ENCODE measurements at places on chromosomes 5 and 9.

- H3K27me3 ChIP-seq = peaks cover 21% of the 10 kb centered on the region
- H3K4me1 ChIP-seq = no peaks in the 10 kb centered on the region
- DNase-seq = no peak
- no peaks in the 10 kb centered on the region for H3K36me3 ChIP-seq
- no peak overlapping the region for H3K4me3 ChIP-seq
Measured at GRCh38 chr5:146006470-146007190, 70.3 kb downstream of the SH3RF2 start.

DNA sequence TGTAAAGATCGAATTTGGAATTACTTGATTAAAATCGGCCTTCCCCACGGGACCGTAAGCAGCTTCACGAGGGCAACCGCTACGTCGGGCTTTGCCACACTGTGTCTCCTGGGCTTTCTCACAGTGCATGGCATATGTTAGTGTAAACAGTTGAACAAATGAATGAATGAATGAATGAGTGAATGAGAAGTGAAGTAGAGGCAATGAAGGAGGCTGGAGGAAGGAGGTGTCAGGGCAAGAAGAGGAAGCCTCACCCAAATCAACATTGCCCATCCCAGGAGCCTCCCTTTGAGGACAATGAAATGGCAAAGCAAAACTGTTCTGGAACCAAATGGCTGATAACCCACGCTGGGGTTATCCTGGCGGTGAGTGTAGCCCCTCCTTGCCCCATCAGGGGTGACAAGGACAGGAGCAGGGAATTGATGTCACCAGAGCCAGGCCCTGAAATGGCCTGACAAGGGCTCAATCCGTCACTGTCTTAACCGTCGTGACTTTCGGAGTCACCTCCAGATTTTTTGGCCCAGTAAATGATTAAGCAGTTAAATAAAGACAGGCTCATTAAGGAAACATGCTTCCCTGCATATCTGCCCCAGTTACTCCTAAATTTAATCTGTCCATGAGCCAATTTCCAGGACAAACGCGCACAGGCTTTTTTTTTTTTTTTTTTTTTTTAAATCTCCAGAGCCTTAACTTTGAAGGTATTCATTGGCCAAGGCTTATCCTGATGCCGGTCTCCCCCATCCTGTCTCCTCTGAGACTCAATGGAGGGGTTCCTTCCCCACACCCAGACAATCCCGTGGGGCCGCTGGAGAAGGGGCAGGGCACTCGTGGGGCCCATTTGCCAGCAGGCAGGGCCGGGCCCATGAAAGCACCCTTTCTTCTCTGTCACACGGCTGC is 88.4 kb upstream of the BOD1 start:
- no peak overlapping the region for H3K4me3 ChIP-seq
- no peak overlapping the region for H3K27ac ChIP-seq
- DNase-seq = no peak
- no peaks in the 10 kb centered on the region for H3K27me3 ChIP-seq
- no peaks in the 10 kb centered on the region for H3K4me1 ChIP-seq

DNA sequence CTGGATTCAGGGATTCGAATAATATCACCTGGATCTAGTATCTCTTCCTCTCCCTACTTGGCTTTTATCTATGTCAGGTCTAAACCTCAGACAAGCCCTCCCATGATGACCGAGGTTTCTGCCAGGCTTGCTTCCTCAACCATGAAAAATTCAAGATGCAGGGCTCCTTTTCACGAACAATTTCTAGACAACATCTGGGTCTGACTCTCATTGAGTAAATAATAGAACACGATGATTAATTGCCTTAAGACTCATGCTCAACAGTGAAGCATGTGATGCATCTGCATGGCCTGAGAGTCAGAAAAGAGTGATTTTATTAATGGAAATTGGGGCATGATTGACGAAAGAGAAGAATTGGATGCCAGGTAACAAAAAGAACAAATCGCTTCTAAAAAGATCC is 277.2 kb upstream of the ZNF608 start:
- no peak for DNase-seq
- no peaks in the 10 kb centered on the region for H3K4me1 ChIP-seq
- H3K27ac ChIP-seq = no peak overlapping the region
- no peaks in the 10 kb centered on the region for H3K36me3 ChIP-seq

- H3K36me3 ChIP-seq = no peaks in the 10 kb centered on the region
- peaks cover 73% of the 10 kb centered on the region for H3K27me3 ChIP-seq
- peaks cover 4% of the 10 kb centered on the region for H3K4me1 ChIP-seq
- no peak for DNase-seq
- no peak within 1 kb of the TSS for H3K4me3 ChIP-seq
- H3K27ac ChIP-seq = no peak within 1 kb of the TSS
Measured at GRCh38 chr9:132978451-132979131, at the start of gene GFI1B. Gene GFI1B, plus strand, starts transcription at chr9:132978694. Its CDS starts 7,985 bp downstream, at chr9:132986679.

DNA sequence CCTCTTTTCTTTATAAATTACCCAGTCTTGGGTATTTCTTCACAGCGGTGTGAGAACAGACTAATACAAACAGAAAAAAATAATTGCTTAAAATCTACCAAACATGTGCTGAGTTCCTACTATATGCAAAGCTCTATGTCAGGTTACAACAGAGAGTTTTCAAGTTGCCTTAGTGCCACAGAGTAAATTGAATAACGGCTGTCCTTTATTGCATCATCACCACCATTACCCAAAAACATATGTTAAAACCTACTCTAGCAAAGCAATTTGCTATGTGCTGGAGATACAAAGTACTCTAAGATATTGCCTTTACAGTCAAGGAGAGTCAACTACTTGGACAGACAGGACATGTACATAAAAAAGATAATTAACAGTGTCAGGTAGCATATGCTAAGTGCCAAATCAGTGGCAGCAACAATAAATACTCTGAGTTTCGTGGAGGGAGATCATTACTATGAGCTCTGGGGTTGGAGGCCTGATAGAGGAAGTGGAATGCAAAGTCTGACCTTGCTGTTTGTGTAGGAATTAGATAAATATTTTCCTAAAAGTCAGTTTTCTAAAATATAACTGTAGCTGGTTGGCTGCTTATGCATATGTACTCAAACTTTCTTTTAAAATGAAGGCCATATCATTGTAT is 1058.7 kb upstream of the WWC1 start:
- no peak overlapping the region for H3K27ac ChIP-seq
- H3K36me3 ChIP-seq = no peaks in the 10 kb centered on the region
- DNase-seq = no peak
- no peaks in the 10 kb centered on the region for H3K27me3 ChIP-seq

DNA sequence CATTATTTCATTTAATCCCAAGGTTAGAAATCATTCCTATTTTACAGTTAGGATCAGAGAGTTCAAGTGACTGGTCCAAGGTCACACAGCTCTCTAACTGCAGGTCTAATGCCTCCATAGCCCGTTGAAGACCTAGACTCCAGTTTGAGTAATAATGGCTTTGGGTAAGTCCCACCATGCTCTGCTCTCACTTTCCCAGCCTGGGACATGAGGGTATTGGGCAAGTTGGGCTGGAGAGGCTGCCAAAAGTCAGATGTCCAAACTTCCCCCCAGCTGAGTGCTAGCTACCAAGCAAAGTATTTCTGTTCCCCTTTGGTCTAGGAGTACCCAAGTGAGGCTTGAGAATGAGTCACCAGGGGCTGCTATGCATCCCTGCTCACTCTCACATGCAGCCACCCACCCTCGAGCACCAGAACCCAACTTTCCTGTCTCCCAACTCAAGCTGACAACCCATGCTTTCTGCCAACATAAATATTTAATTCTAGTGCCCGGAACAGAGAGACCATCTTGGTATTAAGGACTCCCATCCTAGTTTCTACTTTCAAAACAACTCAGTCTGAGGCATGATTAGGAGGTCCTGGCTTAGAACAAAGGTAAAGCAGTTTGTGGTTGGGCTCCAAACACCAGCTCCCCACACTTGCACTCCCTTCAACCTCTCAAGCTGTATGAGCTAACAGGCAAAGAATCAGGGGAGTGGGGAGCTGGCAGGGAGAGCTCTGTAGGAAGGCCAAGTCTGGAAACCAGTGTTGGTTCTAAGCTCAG is 236.5 kb upstream of the TRIM32 start:
- no peaks in the 10 kb centered on the region for H3K27me3 ChIP-seq
- H3K4me1 ChIP-seq = no peaks in the 10 kb centered on the region
- H3K36me3 ChIP-seq = no peaks in the 10 kb centered on the region
- no peak overlapping the region for H3K27ac ChIP-seq
- no peak for DNase-seq
- no peak overlapping the region for H3K4me3 ChIP-seq

- H3K27ac ChIP-seq = no peak overlapping the region
- peaks cover 3% of the 10 kb centered on the region for H3K4me1 ChIP-seq
- no peak for DNase-seq
- H3K4me3 ChIP-seq = no peak overlapping the region
- H3K27me3 ChIP-seq = no peaks in the 10 kb centered on the region
Measured at GRCh38 chr5:107887166-107887943, 216.6 kb upstream of the EFNA5 start.

DNA sequence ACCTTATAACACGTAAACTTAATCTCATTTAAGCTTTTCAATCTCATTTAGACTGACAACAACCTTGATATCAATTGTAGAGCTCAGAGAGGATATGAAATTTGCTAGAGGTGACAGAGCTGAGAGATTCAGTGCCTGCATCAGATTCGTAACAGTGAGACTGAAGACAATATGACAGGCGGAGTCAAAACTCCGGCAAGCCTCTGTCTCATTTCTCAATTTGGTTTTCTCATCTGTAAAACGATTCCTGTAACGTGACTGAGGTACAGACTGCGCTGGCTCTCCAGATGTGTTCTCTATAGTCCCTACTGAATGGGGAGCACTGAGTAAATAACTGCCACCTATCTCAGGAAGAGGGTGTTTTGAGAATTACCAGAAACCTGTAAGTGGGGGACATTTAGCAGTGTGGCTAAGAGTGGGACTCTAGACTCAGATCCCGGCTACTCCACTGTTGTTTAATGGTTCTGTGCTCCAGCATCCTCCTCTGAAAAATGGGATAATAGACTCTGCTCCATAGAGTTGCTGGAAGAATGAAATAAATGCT is 3.0 kb upstream of the MCIDAS start:
- H3K36me3 ChIP-seq = peaks cover 1% of the 10 kb centered on the region
- peaks cover 42% of the 10 kb centered on the region for H3K4me1 ChIP-seq
- no peak for DNase-seq
- no peak overlapping the region for H3K27ac ChIP-seq
- no peak overlapping the region for H3K4me3 ChIP-seq

DNA sequence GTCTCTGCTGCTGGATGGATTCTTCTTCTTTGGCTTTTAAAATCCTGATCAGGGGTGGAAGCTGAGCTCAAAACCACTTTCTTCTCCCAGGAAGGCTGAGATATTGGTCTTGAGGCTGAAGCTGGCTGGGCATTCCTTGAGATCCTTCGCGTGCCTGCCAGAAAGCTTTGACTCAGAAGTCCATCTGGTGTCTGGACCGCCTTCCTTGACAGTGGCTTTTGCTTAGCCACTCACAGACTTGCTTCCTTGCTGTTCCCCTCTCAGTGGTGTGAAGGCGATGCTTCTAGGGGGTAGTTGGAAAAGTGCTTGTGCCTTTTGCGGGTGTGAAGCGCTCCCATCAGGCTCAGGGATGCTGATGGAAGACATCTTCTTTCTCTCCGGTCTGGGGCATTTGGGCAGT is 45.9 kb downstream of the RGS3 start:
- no peaks in the 10 kb centered on the region for H3K36me3 ChIP-seq
- no peak for DNase-seq
- H3K27me3 ChIP-seq = no peaks in the 10 kb centered on the region
- no peak overlapping the region for H3K4me3 ChIP-seq

GRCh38 chr5:34854459-34855174 is 15.7 kb downstream of the TTC23L start:
- H3K27ac ChIP-seq = no peak overlapping the region
- H3K4me3 ChIP-seq = no peak overlapping the region
- no peaks in the 10 kb centered on the region for H3K4me1 ChIP-seq
- H3K36me3 ChIP-seq = no peaks in the 10 kb centered on the region

GRCh38 chr5:99926463-99926862 is 608.7 kb upstream of the FAM174A start:
- no peaks in the 10 kb centered on the region for H3K36me3 ChIP-seq
- H3K4me3 ChIP-seq = no peak overlapping the region
- H3K27me3 ChIP-seq = no peaks in the 10 kb centered on the region
- no peak for DNase-seq
- no peak overlapping the region for H3K27ac ChIP-seq

- H3K27me3 ChIP-seq = no peaks in the 10 kb centered on the region
- H3K36me3 ChIP-seq = peaks cover 69% of the 10 kb centered on the region
- no peak overlapping the region for H3K27ac ChIP-seq
- H3K4me1 ChIP-seq = peaks cover 6% of the 10 kb centered on the region
Measured at GRCh38 chr5:131406975-131407638, 143.3 kb downstream of the CDC42SE2 start.

DNA sequence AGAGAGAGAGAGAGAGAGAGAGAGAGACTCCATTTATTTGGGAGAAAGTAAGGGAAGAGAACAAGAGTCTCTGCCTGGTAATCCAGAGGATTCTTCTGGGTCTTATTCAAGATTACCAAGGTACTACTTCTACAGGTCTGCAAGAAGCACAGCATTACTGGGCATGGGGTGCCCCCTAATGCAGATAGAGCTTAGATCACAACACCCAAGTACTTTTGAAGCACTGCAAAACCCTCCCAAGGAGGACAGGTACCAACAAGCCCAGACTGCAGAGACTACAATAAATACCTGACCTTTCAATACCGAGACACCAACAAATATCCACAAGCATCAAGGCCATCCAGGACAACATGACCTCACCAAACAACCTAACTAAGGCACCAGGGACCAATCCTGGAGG is 94.7 kb upstream of the PHF24 start:
- H3K27me3 ChIP-seq = peaks cover 16% of the 10 kb centered on the region
- no peak overlapping the region for H3K4me3 ChIP-seq
- H3K4me1 ChIP-seq = no peaks in the 10 kb centered on the region
- no peaks in the 10 kb centered on the region for H3K36me3 ChIP-seq
- no peak for DNase-seq

- DNase-seq = no peak
- peaks cover 5% of the 10 kb centered on the region for H3K36me3 ChIP-seq
- peaks cover 49% of the 10 kb centered on the region for H3K4me1 ChIP-seq
- H3K4me3 ChIP-seq = no peak overlapping the region
- no peaks in the 10 kb centered on the region for H3K27me3 ChIP-seq
Measured at GRCh38 chr5:126754609-126755008, 22.3 kb upstream of the LMNB1 start.

DNA sequence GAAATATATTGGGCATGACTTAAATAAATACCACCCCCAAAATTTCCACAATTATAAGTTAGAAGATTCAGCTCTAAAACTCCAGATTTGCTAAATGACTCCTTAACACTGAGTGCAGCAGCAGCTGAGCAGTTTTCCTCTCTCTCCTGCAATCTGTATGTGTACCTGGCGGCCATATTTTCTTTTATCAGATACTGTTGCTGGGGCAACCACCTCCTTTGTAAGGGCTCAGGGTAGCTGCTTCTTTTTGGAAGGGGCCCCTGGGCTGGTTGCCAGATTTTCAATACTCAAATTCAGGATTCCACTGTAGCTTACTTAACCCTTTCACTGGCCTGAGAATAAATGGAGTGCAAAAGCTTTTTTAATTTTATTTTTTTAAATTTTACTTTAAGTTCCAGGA is 197.0 kb downstream of the TAF11L14 start:
- no peak overlapping the region for H3K4me3 ChIP-seq
- H3K4me1 ChIP-seq = no peaks in the 10 kb centered on the region
- no peak for DNase-seq

- no peaks in the 10 kb centered on the region for H3K36me3 ChIP-seq
- no peak overlapping the region for H3K4me3 ChIP-seq
- H3K27me3 ChIP-seq = no peaks in the 10 kb centered on the region
- peak; percentile 39 for DNase-seq
- H3K4me1 ChIP-seq = no peaks in the 10 kb centered on the region
Measured at GRCh38 chr9:89880161-89880560, 275.3 kb downstream of the GADD45G start.

Data from activated CD8-positive, alpha-beta memory T cell treated with anti-CD3 and anti-CD28 coated beads, Interleukin-2, amount 10 ng/mL, durations not matched to agents 7 days and 5 days (primary cell).